A549 treated with RU486 at 1 μM for 4 hours (cell line): ENCODE measurements at places on chromosomes 4 and X. TPM values are rescaled to one million over a fixed set of nuclear protein-coding genes. Genes with fewer than 3 reads are reported as not detected.

The TIGD2 gene
- 2.6 to 6.0 TPM (median 4.9 TPM) in 5 replicates for total RNA-seq

The SPANXB1 gene
- 1.2 to 3.8 TPM (median 1.9 TPM) in 5 replicates for total RNA-seq

The SNCA gene
- total RNA-seq: 0.09 to 0.56 TPM (median 0.24 TPM) in 4 of 5 replicates, not detected in the other

The COX7B2 gene
- total RNA-seq: not detected in 5 replicates

The MEPE gene
- not detected in 5 replicates for total RNA-seq

The LRBA gene
- 5.1 to 8.3 TPM (median 7.3 TPM) in 5 replicates for total RNA-seq

The SPOCK3 gene
- total RNA-seq: 0.08 to 0.09 TPM in 2 of 5 replicates, not detected in the others

The GPR173 gene
- total RNA-seq: not detected in 5 replicates

The CLGN gene
- total RNA-seq: 3.8 to 7.0 TPM (median 5.6 TPM) in 5 replicates

The SYNPO2 gene
- total RNA-seq: 0.96 to 1.5 TPM (median 1.2 TPM) in 5 replicates

The DNAAF6 gene
- total RNA-seq: not detected in 5 replicates

The PLAC1 gene
- total RNA-seq: 0.32 to 0.82 TPM (median 0.63 TPM) in 5 replicates

The FAM114A1 gene
- total RNA-seq: 21.9 to 42.4 TPM (median 31.8 TPM) in 5 replicates

The SPACA5 gene
- not detected in 5 replicates for total RNA-seq

The PAGE4 gene
- total RNA-seq: not detected in 5 replicates
